ENCODE measurements at places on chromosomes 16 and 17. TPM values are rescaled to one million over a fixed set of nuclear protein-coding genes. Genes with fewer than 3 reads are reported as not detected.
A peak's percentile ranks its signal among the peaks of the same experiment; 100 is the strongest.

The ACSM2A gene
- total RNA-seq, result not detected

The DYNLRB2 gene
- total RNA-seq, result 1.2 TPM

DNA sequence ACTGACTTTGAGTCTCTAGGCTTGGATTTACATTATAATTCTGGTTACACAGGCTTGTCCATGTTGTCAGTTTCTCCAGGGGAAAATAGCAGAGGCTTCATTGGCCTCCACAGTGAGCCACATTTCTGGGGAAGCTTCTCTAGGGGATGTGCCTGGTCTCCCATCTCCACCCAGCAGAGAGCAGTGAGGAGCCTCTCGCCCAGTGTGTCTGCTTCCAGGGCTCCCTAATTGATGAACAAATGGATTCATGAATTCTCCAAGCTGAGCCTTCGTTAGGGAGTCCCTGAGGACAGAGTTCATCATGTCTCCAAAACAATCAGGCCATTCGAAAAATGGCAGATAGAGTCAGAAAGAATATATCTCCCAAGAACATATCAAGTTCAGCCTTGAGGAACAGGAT lies 162.4 kb upstream of the TOX3 start:
- H3K4me3 ChIP-seq, result no peak overlapping the region
- no peak overlapping the region for H3K27ac ChIP-seq
- H3K4me1 ChIP-seq, result no peaks in the 10 kb centered on the region

DNA sequence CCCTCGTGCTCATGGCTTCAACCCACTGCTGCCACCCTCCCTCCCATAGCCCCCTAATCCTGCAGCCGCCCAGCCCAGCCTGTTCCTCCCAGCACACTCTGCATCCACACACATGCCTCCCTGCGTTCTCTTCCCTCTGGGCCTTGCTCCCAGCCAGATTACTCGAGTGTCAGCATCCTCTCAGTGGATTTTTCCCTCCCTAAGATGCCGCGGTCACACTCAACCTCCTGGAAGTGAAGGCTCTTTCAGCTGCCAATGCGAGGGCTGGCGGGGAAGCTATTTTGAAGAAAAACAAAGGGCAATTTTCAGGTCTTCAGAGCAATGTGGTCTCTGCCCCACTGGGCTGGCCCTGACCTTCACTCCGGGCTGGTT lies 23.2 kb upstream of the CACNG5 start:
- no peak for ATAC-seq
- H3K27ac ChIP-seq, result no peak overlapping the region
- no peak overlapping the region for H3K4me3 ChIP-seq
- no peaks in the 10 kb centered on the region for H3K4me1 ChIP-seq
- H3K27me3 ChIP-seq, result peaks cover 13% of the 10 kb centered on the region

- H3K36me3 ChIP-seq, result no peaks in the 10 kb centered on the region
- no peak overlapping the region for H3K27ac ChIP-seq
- no peaks in the 10 kb centered on the region for H3K4me1 ChIP-seq
- no peak overlapping the region for H3K4me3 ChIP-seq
Measured at GRCh38 chr16:62829607-62830006, 793.4 kb upstream of the CDH8 start.

- H3K27me3 ChIP-seq, result peaks cover 19% of the 10 kb centered on the region
- no peaks in the 10 kb centered on the region for H3K4me1 ChIP-seq
Measured at GRCh38 chr16:88370365-88370764, 12.4 kb upstream of the ZNF469 start.

DNA sequence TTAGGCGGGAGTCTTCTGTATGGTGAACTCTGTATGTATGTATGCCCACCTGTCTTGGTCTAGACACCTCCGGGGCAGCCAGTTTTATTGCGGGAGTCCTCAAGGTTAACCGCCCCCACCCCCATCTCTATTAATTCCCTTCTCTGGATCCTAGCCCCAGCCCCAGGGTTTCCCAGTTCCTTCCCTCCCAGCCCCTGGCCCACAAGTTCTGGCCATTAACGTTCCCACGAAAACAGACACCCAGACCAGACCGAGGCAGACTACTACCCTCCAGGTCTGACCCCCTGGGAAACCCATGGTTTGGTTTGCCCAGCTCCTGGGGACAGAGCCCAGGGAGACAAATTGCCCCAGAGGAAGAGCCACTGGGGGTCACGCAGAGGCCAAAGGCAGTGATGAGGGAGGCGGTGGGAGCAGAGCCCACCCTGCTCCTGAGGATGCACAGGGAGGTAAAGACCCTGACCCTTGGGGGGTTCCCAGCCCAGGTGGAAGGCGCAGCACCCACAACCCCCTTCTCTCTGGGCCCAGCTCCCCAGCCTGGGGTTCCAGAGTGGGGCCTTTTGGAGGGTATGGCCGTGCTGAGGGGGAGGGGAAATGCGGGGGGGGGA lies 8.5 kb downstream of the TBKBP1 start:
- peaks cover 9% of the 10 kb centered on the region for H3K4me1 ChIP-seq
- peaks cover 46% of the 10 kb centered on the region for H3K36me3 ChIP-seq
- H3K4me3 ChIP-seq, result no peak overlapping the region
- ATAC-seq, result no peak
- H3K27me3 ChIP-seq, result no peaks in the 10 kb centered on the region

GRCh38 chr17:10428781-10429180 lies 7.0 kb upstream of the MYH8 start:
- ATAC-seq, result no peak
- no peak overlapping the region for H3K4me3 ChIP-seq
- H3K36me3 ChIP-seq, result no peaks in the 10 kb centered on the region
- H3K27me3 ChIP-seq, result no peaks in the 10 kb centered on the region
- H3K27ac ChIP-seq, result no peak overlapping the region

GRCh38 chr16:19696961-19697360 lies 21.1 kb downstream of the KNOP1 start:
- H3K27me3 ChIP-seq, result no peaks in the 10 kb centered on the region
- no peak for ATAC-seq
- H3K4me3 ChIP-seq, result no peak overlapping the region
- H3K4me1 ChIP-seq, result no peaks in the 10 kb centered on the region
- H3K27ac ChIP-seq, result peak overlapping the region; percentile 68

- H3K27ac ChIP-seq, result peak overlapping the region; percentile 86
- peaks cover 35% of the 10 kb centered on the region for H3K4me1 ChIP-seq
- no peaks in the 10 kb centered on the region for H3K36me3 ChIP-seq
Measured at GRCh38 chr17:49775546-49776260, 11.8 kb upstream of the FAM117A start.

- H3K27me3 ChIP-seq, result no peaks in the 10 kb centered on the region
- no peaks in the 10 kb centered on the region for H3K36me3 ChIP-seq
- no peaks in the 10 kb centered on the region for H3K4me1 ChIP-seq
- ATAC-seq, result peak; percentile 56
- no peak overlapping the region for H3K27ac ChIP-seq
Measured at GRCh38 chr16:89764711-89765201, 43.4 kb downstream of the ZNF276 start.

GRCh38 chr17:64574646-64575045 lies 67.9 kb downstream of the CEP95 start:
- no peak overlapping the region for H3K4me3 ChIP-seq
- peaks cover 57% of the 10 kb centered on the region for H3K36me3 ChIP-seq
- H3K4me1 ChIP-seq, result peaks cover 8% of the 10 kb centered on the region
- H3K27me3 ChIP-seq, result no peaks in the 10 kb centered on the region
- no peak for ATAC-seq
- no peak overlapping the region for H3K27ac ChIP-seq
